Left ventricle myocardium superior (tissue), 1 donor: ENCODE measurements at places on chromosomes 3 and 15. TPM values are rescaled to one million over a fixed set of nuclear protein-coding genes. Genes with fewer than 3 reads are reported as not detected.

GRCh38 chr15:31799319-31799714 is 231.0 kb upstream of the CHRNA7 start:
- no peak for DNase-seq

GRCh38 chr3:107927361-107928083 is 163.3 kb downstream of the CD47 start:
- peak; percentile 84 for DNase-seq

- DNase-seq: no peak
Measured at GRCh38 chr15:64549860-64550259, 89.5 kb downstream of the ZNF609 start.

GRCh38 chr3:50414616-50415015 is 55.3 kb upstream of the TMEM115 start:
- no peak for DNase-seq

GRCh38 chr15:48811325-48811958 is 573 bp upstream of the CEP152 start:
- no peak for DNase-seq

GRCh38 chr3:34073961-34074360 is 275.5 kb downstream of the PDCD6IP start:
- DNase-seq: no peak

GRCh38 chr15:69593981-69594966 is 141.7 kb downstream of the RPLP1 start:
- peak; percentile 64 for DNase-seq

DNA sequence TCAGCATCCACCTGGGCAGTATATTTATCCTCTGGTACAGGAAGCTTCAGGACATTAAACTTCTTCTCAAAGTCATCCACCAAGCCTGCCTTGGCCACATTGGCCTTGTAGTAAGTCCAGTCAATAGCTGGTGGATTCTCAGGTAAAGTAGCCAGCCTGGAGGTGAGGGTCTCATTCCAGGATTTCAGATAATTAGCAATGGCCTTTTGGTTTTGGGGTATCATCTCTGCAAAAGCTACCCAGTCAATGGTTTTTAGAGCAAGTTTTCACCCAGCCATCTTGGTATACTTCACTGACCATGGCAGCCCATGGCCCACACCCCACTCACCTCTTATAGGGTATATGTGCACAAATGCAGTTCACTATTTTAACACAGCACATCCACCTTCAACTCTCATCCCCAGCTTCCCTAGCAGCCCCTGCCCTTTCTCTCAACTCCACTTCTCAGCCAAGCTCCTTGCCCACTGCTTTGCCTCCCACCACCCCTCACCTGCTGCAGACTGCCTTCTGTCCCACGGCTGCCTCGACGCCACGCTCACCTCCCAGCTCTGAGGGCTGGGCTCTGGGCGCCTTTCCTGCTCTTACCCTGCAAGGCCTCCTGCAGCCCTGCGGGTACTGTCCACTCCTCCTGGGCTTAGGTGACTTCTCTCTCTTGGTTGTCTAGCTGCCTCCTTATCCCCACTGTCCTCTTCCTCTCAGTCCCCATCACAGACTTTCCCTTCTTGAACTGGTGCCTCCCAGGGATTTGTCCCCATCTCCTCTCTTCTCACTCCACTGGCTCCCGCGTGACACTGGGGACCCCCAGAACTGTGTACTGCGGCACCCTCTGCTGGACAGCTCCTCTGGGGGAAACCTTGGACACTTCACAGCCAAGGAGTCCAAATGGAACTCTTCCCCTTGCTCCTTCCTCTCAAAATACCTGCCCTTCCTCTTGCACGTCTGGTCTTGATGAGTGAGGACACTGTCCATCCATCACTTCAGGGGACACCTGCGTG is 1.7 kb upstream of the TGM5 start:
- DNase-seq: no peak

- DNase-seq: no peak
Measured at GRCh38 chr3:152037953-152038352, 164.5 kb downstream of the SUCNR1 start.

Gene CD47
- 37.7 TPM for total RNA-seq

Gene MUC4
- not detected for total RNA-seq

Gene UPK1B
- 0.77 TPM for total RNA-seq

Gene NDN
- 35.5 TPM for total RNA-seq
